Activated naive CD4-positive, alpha-beta T cell (primary cell): ENCODE measurements at places on chromosomes 5 and 9.

DNA sequence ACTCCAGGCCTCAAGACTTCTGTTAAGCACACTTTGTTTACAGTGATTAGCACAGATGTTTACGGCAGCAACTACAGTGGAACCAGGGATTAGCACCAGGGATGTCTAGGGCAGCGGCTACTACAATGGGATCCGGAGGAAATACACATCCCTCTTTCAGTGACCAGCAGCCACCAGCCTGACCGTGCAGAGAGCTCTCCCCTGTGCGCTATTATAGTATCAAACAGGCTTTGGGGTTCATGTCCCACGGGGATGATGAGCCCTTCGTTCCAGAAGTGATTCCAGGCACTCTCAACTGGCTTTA is 21.5 kb downstream of the GFPT2 start:
- no peak for DNase-seq

DNA sequence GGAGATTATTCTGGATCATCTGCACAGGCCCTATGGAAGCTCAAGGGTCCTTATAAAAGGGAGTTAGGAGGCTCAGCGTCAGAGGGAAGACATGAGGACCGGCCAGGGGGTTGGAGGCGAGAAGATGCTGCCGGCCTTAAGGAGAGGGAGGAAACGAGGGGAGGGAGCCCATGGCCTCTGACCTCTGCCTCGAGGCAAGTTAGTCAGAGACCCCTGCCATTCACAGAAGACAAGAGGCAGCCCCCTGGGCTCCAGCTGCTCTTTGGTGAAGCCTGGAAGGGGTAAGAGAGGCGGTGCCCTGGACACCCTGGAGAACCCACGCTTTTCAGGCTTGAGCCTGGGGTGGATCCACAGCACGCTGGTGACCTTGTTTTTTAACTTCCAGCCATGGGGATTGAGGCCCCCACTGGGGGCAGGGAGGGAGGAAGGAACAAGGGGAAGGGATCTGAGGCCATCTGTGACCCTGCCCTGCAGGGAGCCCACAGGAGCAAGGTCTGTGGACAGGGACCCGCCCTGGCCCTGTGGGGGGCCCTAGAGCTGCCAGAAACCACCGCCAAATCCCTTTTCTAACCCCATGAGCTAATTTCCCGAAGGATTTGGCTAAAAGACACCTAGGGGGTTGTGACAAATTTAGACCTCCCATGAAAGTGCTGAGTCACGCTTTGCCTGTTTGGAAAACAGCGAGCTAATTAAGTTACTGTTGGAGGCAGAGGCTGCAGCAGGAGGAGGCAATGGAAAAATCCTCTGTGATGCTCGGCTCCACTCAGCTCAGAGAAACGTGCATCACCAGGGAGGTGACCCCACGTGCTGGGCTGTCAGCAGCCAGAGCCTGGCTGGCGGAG is 49.7 kb downstream of the OLFM1 start:
- DNase-seq = no peak

GRCh38 chr9:20138841-20139240 is 350.0 kb upstream of the SLC24A2 start:
- no peak for DNase-seq

GRCh38 chr9:8880060-8880459 is 1080.5 kb upstream of the DMAC1 start:
- DNase-seq = no peak

DNA sequence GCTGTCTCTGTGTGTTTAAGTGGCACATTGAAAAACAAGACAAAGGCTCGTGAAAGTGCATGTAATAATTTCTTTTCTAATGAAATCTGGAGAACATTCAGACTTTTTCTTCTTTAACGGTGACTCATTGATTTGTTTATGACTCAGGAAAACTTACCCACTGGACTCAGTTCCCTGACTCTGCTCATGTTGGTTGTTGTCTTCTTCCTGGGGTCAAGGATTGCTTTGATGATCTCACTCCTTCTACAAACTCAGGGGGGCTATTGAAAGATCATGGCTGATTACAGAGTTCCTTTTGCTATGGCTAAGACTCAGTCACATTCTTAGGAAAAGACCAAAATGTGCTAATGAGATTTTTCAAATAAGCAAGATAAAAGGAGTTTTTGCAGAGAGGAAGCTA is 141.1 kb upstream of the DAP start:
- no peak for DNase-seq

DNA sequence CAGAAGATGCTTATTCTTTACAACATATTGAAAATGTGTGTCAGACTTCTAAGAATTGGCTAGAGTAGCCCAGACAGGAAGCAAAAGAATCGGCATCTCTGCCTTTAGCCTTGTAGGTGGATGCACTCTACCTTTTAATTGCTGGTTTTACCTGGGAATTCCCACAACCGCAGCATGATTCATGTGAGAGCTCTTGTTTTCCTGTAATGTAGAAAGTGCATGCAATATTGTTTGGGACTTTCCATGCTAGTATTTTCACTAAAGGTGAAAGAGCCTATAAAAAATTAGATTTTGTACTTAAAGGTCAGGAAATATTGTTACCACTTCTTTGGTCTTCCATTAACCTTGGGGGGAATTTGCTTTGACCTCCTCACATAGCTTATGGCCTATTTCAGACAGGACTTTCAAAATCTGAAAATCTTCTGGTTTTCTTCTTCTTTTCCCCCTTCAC is 89.8 kb downstream of the NTRK2 start:
- no peak for DNase-seq

DNA sequence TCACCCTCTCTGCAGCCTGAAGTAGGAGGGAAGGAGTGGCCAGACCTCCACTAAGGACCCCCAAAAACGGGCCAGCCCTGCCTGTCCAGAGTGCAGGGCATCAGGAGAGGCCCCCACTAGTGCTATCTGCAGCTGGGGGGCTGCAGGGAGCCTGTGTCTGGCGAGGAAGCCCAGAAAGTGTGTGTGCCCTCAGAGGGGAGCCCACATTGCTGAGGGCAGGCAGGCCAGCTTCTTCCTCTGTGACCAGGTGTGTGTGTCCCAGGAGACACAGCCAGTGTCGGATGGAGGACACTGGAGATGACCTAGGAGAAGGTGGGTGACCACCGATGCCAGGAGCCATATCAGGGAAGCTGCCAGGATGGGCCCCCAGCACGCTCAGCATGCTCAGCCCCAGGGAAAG is 218.7 kb downstream of the IRX2 start:
- DNase-seq = no peak

DNA sequence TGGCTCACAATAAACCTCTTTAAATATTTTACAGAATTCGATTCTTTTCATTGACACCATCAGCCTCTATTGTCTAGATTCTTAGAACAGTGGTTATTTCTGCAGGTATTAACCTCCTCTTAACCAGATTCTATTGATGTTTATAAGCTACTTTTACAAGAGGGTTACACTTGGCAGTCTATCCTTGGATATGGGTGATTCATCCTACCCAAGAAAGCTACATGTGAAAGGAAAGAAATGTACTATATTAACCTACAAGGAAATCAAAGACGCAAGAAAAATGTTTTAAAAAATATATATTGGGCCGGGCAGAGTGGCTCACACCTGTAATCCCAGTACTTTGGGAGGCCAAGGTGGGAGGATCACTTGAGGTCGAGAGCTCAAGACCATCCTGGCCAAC is 16.7 kb downstream of the SLC25A25 start:
- DNase-seq = no peak

GRCh38 chr5:5522336-5522735 is 99.9 kb downstream of the ICE1 start:
- no peak for DNase-seq

GRCh38 chr9:37293664-37294524 is 128.6 kb upstream of the GRHPR start:
- no peak for DNase-seq
